Glomerular endothelial cell (primary cell): ENCODE measurements at places on chromosomes 2 and 18. TPM values are rescaled to one million over a fixed set of nuclear protein-coding genes. Genes with fewer than 3 reads are reported as not detected.

The ACMSD gene
- not detected in 2 replicates for total RNA-seq

The GPR75 gene
- total RNA-seq, result 0.68 and 2.9 TPM in 2 replicates

The AGXT gene
- total RNA-seq, result not detected in 2 replicates

The UGT1A4 gene
- total RNA-seq, result 0.12 TPM in 1 of 2 replicates, not detected in the other

The STARD7 gene
- total RNA-seq, result 85.8 and 86.1 TPM in 2 replicates

The DLX1 gene
- total RNA-seq, result 0.34 TPM in 1 of 2 replicates, not detected in the other

The DNER gene
- 5.4 and 13.4 TPM in 2 replicates for total RNA-seq

The INHBB gene
- total RNA-seq, result 2.4 and 13.9 TPM in 2 replicates

The CNDP1 gene
- total RNA-seq, result not detected in 2 replicates

The TUBB8B gene
- total RNA-seq, result not detected in 2 replicates

The ATP5F1A gene
- 306 and 489 TPM in 2 replicates for total RNA-seq

The MC4R gene
- total RNA-seq, result not detected in 2 replicates

The SERPINB4 gene
- not detected in 2 replicates for total RNA-seq

The ALK gene
- total RNA-seq, result not detected in 2 replicates

The FTCDNL1 gene
- total RNA-seq, result 1.3 TPM in 1 of 2 replicates, not detected in the other

The PID1 gene
- 0.68 and 0.99 TPM in 2 replicates for total RNA-seq

The CTIF gene
- 32.8 and 55.4 TPM in 2 replicates for total RNA-seq

The IRS1 gene
- 4.0 and 4.1 TPM in 2 replicates for total RNA-seq

The HNMT gene
- total RNA-seq, result 1.1 and 1.4 TPM in 2 replicates

The SEMA4F gene
- total RNA-seq, result 8.1 and 11.3 TPM in 2 replicates

The IL1RN gene
- total RNA-seq, result not detected in 2 replicates

The OSR1 gene
- total RNA-seq, result 0.10 and 1.3 TPM in 2 replicates

The ZNF532 gene
- 74.3 and 84.8 TPM in 2 replicates for total RNA-seq

The GREB1 gene
- total RNA-seq, result 0.29 and 0.64 TPM in 2 replicates

The CYP1B1 gene
- 6.4 and 11.9 TPM in 2 replicates for total RNA-seq

The E2F6 gene
- 13.7 and 13.9 TPM in 2 replicates for total RNA-seq

The GALNT5 gene
- total RNA-seq, result 0.48 and 2.6 TPM in 2 replicates

The MC5R gene
- not detected in 2 replicates for total RNA-seq

The GAL3ST2 gene
- total RNA-seq, result not detected in 2 replicates

The ACVR1C gene
- total RNA-seq, result 0.06 and 0.15 TPM in 2 replicates

The ABCB11 gene
- 0.18 TPM in 1 of 2 replicates, not detected in the other for total RNA-seq
